BJ (cell line): ENCODE measurements at places on chromosomes 4 and X. TPM values are rescaled to one million over a fixed set of nuclear protein-coding genes. Genes with fewer than 3 reads are reported as not detected.

Gene NIPAL1
- 0.60 and 1.0 TPM in 2 replicates for polyA plus RNA-seq

Gene ZCCHC18
- polyA plus RNA-seq = 1.5 and 3.2 TPM in 2 replicates

Gene SUPT20HL2
- not detected in 2 replicates for polyA plus RNA-seq

Gene WNK3
- polyA plus RNA-seq = 0.06 and 0.12 TPM in 2 replicates

Gene PAGE2B
- polyA plus RNA-seq = not detected in 2 replicates

Gene MAOB
- polyA plus RNA-seq = not detected in 2 replicates

Gene CTAG2
- polyA plus RNA-seq = not detected in 2 replicates

Gene NXF2
- not detected in 2 replicates for polyA plus RNA-seq

Gene ADGRL3
- polyA plus RNA-seq = 0.01 TPM in 1 of 2 replicates, not detected in the other

Gene PLP2
- polyA plus RNA-seq = 217 and 225 TPM in 2 replicates

Gene KDM5C
- polyA plus RNA-seq = 48.5 and 67.1 TPM in 2 replicates

Gene SLC25A31
- polyA plus RNA-seq = not detected in 2 replicates

Gene SFRP2
- polyA plus RNA-seq = 0.05 TPM in 1 of 2 replicates, not detected in the other

Gene CA5B
- 7.4 and 8.6 TPM in 2 replicates for polyA plus RNA-seq

Gene PAGE4
- not detected in 2 replicates for polyA plus RNA-seq

Gene NSDHL
- 10.3 and 13.7 TPM in 2 replicates for polyA plus RNA-seq

Gene BEX5
- polyA plus RNA-seq = not detected in 2 replicates

Gene XAGE1A
- not detected in 2 replicates for polyA plus RNA-seq

Gene ANXA3
- 8.2 and 15.7 TPM in 2 replicates for polyA plus RNA-seq

Gene RNF212
- 2.9 TPM in 2 replicates for polyA plus RNA-seq

Gene TMEM255A
- 0.10 and 0.17 TPM in 2 replicates for polyA plus RNA-seq

Gene OTC
- polyA plus RNA-seq = not detected in 2 replicates

Gene NCAPG
- 7.8 and 14.4 TPM in 2 replicates for polyA plus RNA-seq

Gene MAPK10
- polyA plus RNA-seq = 0.86 and 1.4 TPM in 2 replicates

Gene PABPC1L2A
- polyA plus RNA-seq = not detected in 2 replicates

Gene PDE6B
- 0.10 and 0.22 TPM in 2 replicates for polyA plus RNA-seq

Gene F9
- not detected in 2 replicates for polyA plus RNA-seq

Gene CT45A10
- not detected in 2 replicates for polyA plus RNA-seq

Gene CDS1
- polyA plus RNA-seq = 0.01 and 0.02 TPM in 2 replicates

Gene ZXDB
- polyA plus RNA-seq = 3.3 and 4.4 TPM in 2 replicates

Gene TRPC3
- 0.43 and 0.56 TPM in 2 replicates for polyA plus RNA-seq

Gene FAM47A
- polyA plus RNA-seq = not detected in 2 replicates

Gene CLDN34
- not detected in 2 replicates for polyA plus RNA-seq

Gene FNIP2
- polyA plus RNA-seq = 14.8 and 16.2 TPM in 2 replicates

Gene CXCL13
- polyA plus RNA-seq = not detected in 2 replicates

Gene AWAT2
- polyA plus RNA-seq = not detected in 2 replicates

Gene FGA
- polyA plus RNA-seq = not detected in 2 replicates

Gene RNF128
- 0.09 and 0.10 TPM in 2 replicates for polyA plus RNA-seq

Gene TBX22
- polyA plus RNA-seq = not detected in 2 replicates

Gene SMPX
- not detected in 2 replicates for polyA plus RNA-seq

Gene SLC34A2
- 0.02 TPM in 1 of 2 replicates, not detected in the other for polyA plus RNA-seq

Gene LRCH2
- polyA plus RNA-seq = 1.5 and 4.1 TPM in 2 replicates

Gene DKC1
- 31.5 and 33.7 TPM in 2 replicates for polyA plus RNA-seq

Gene SSX4
- polyA plus RNA-seq = not detected in 2 replicates

Gene FMR1NB
- not detected in 2 replicates for polyA plus RNA-seq

Gene SYTL5
- polyA plus RNA-seq = 0.48 and 0.64 TPM in 2 replicates

Gene LRIT3
- 0.01 and 0.04 TPM in 2 replicates for polyA plus RNA-seq

Gene IQCM
- polyA plus RNA-seq = 0.10 TPM in 1 of 2 replicates, not detected in the other

Gene IL3RA
- 0.80 and 1.5 TPM in 2 replicates for polyA plus RNA-seq

Gene CXorf49B
- polyA plus RNA-seq = not detected in 2 replicates

Gene TEX13C
- polyA plus RNA-seq = not detected in 2 replicates

Gene VSIG4
- polyA plus RNA-seq = not detected in 2 replicates

Gene RBM47
- 0.42 and 0.52 TPM in 2 replicates for polyA plus RNA-seq

Gene DDX53
- polyA plus RNA-seq = not detected in 2 replicates

Gene PAK3
- 0.16 TPM in 2 replicates for polyA plus RNA-seq

Gene TMPRSS11F
- not detected in 2 replicates for polyA plus RNA-seq

Gene OPN1MW2
- polyA plus RNA-seq = not detected in 2 replicates

Gene MTNR1A
- 0.06 TPM in 1 of 2 replicates, not detected in the other for polyA plus RNA-seq

Gene ABLIM2
- 0.07 TPM in 1 of 2 replicates, not detected in the other for polyA plus RNA-seq
